HS-27A (cell line): ENCODE measurements at places on chromosomes 7 and 10.

DNA sequence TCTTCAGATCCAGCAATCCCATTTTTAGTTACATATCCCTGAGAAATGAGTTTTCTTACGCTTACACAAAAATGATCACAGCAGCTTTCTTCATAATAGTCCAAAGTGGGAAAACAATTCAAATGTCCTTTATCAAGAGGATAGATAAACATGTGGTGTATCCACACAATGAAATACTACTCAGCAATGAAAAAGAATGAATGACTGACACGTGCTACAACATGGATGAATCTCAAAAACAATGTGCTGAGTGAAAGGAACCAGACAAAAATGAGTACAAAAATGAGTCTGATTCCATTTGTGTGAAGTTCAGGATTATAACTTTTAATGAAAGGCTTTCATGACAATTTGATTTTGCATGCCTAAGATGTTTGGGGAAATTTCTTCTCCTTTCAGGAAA is 139.1 kb downstream of the WNT2 start:
- DNase-seq: no peak

- no peak for DNase-seq
Measured at GRCh38 chr7:20896996-20897395, 110.3 kb upstream of the SP8 start.

DNA sequence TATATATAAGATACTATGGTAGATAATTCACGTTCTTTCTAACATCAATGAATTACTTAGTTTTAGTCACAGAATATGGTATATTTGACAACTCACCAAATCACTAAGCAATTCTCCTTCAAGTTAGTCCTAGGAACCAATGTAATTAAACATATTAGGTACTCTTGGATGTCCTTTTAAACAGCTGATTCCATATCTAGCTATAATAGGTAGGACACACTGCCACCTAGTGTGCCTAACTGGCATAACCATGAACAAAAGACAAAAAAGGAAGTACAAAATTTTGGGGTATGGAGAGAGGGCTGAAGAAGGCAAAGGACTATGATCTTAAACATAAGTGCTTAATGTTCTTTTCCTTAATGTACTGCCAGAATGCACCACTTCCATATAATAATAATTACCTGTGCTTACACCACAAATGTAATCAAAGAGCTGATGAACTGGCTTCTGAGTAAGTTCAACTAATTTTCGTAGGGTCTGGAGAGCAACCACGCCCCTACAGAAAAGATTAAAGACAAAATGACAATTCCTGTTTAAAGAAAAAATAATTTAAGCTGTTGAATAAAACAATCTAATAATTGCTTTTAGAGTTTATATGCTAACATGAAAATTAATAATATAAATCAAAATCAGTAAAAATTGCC is 28.7 kb downstream of the PNPLA8 start:
- no peak for DNase-seq

GRCh38 chr10:94358480-94358879 is 4.3 kb downstream of the NOC3L start:
- peak; percentile 66 for DNase-seq
